ENCODE measurements at places on chromosomes 1 and 21.

GRCh38 chr21:16594191-16594590 lies 864.4 kb downstream of the USP25 start:
- no peak for DNase-seq

- no peak for DNase-seq
Observed at GRCh38 chr1:69569576-69570328, 2.0 kb downstream of the LRRC7 start.

GRCh38 chr21:31873275-31873695 lies 465 bp downstream of the HUNK start:
- DNase-seq = no peak

GRCh38 chr1:84101204-84101603 lies 42.9 kb upstream of the PRKACB start:
- DNase-seq = no peak

DNA sequence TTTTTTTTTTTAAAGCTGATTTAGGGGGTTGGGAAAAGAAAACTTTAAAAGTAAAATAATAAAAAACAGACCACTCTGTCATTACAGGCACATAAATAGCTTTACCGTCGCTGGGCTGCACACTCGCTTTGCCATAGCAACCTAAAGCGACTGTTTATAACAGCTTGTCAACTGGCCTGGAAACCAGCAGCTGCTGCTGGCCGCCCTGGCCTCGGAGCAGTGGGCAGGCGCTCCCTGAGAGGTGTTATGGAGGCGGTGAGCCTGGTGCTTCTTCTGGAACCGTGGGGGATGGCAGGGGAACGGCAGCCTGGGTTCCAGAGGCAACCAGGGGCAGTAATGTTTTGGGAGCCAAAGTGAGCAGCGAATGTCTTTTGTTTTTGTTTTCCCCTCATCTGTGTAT lies 45.7 kb downstream of the ATP2B4 start:
- no peak for DNase-seq

DNA sequence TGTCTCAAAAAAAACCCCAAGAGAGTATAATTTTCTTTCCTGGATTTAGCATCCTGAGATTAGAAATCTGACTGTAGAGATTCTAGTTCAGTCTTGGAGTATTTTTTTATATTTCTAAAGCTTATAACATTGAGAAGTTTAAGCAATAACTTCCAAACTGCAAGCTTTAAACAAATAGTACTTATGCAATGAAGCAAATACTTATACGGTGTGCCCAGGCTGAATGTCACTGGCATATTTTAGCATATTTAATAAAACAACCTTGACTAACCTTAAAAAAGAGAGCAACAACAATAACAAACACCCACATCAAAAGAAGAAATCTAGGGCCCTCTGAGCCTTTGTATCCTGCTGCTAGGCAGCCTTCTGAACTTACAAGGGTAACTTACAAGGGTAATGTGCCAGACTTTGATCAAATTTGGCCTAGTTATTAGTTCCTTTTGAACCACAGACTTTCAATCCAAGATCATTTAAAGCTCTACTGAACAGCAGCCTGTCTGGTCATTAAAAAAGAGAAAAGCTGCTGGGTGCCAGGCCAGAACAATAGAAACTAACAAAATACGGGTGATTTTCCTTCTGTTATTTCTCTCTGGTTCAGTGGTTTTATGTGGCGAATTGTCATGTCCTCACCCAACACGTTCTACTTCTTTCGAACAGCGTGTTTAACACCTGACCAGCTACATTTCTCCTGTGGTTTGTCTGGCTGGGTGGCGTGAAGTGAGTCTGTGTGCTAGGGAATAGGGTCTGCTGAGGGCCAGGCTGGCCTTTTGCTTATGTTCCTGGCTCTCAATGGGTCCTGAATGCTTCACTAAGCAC lies 16.2 kb downstream of the MTOR start:
- DNase-seq = peak; percentile 25

GRCh38 chr1:43881415-43881814 lies 52.2 kb upstream of the ARTN start:
- no peak for DNase-seq

- DNase-seq = no peak
Observed at GRCh38 chr1:79568411-79568810, 561.9 kb upstream of the ADGRL4 start.

DNA sequence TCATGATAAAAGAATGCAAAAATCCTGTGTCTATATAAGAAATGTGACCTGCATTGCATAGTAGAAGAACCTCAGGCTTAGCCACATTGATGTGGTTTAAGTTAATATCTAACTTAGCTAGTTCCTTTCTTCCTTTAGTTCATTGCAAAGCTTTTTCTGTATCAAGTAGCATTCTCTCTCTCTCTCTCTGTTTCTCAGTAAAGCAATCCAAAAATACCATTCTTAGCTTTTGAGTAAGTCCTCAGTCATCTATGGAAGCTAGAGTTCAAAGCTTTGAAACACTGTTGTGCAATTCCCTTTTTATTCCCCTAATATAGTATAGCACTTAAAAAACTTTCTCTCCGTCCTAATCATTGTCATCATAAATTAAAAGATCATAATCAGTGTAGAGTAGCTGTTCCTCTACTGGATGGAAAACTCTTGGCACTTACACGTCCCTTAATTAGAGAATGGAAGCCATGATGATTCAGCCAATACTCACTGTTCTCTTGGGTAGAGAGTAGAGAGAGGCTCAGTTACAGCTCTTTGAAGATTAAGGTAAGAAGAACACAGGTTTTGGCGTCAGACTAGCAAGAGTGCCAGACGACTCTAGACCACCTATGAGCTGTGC lies 350.3 kb upstream of the LYPLAL1 start:
- no peak for DNase-seq

DNA sequence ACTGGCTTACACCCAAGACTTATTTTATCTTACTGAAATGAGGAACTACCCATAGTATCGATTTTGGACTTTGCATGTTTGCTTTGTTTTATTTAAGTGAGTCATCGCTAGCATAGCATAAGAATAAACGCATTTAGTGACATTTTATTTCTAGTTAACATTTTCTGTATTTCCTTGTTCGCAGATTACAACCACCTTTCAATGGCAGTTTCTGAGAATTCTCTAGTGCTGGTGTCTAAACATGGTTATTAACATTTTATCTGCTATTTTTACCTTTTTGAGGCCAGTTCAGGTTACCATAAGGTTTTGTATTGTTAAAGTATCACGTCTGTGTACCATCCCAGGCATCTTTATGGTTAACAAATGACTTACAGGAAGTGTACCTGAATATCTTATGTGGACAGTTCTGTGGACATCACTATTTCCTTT lies 24.5 kb downstream of the EEIG2 start:
- no peak for DNase-seq

- DNase-seq = no peak
Observed at GRCh38 chr1:1432274-1432950, 3.1 kb upstream of the VWA1 start.

- no peak for DNase-seq
Observed at GRCh38 chr1:186063091-186063657, 311.9 kb downstream of the TPR start.

DNA sequence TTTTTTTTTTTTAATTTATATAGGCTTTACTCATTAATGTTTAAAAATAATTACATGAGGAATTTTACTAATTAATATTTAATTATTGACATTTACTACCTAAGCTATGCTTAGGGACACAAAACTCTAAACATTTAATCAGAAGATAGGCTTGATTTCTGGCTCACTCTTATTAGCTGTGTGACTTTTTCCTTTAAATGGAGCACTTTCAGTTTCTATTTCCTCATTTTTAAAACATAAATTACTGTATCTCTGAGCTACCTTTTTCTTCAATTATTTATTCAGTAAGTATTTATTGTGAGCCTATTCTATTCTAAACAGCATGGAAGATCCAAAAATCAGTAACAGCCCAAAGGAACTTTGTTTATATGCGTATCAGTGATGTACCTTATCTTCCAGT lies 40.5 kb downstream of the MAP3K7CL start:
- no peak for DNase-seq

DNA sequence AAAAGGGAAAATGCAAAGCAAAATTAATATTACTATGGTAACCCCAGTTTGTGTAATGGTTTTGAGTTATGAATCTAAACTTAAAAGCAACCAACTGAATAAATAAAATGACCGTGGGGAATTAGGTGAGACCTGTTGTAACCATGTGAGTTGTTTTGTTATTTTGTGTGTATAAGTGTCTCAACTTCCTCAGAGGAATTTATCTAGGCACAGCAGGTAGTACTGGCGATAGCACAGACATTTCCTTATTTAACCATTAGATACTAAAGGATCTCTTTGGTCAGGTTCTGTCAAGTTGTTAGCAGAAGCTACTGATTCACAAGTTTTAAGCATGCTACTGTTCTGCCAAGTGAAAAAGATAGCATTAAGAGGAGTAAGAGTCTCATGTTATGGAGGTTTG lies 39.3 kb upstream of the LRRC7 start:
- no peak for DNase-seq

DNA sequence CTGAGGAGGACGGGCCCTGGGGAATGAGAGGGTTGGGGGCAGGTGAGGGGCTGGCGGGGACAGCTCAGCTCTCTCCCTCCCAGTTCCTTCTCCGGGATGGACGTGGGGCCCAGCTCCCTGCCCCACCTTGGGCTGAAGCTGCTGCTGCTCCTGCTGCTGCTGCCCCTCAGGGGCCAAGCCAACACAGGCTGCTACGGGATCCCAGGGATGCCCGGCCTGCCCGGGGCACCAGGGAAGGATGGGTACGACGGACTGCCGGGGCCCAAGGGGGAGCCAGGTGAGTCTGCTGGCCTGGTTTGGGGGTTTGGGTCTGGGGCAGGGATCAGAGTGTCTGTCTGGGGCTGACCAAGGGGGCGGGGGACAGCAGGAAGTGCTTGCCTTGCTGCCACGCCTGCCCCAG lies 495 bp downstream of the C1QC start:
- no peak for DNase-seq

- no peak for DNase-seq
Observed at GRCh38 chr1:232509570-232509969, 120.4 kb downstream of the SIPA1L2 start.

DNA sequence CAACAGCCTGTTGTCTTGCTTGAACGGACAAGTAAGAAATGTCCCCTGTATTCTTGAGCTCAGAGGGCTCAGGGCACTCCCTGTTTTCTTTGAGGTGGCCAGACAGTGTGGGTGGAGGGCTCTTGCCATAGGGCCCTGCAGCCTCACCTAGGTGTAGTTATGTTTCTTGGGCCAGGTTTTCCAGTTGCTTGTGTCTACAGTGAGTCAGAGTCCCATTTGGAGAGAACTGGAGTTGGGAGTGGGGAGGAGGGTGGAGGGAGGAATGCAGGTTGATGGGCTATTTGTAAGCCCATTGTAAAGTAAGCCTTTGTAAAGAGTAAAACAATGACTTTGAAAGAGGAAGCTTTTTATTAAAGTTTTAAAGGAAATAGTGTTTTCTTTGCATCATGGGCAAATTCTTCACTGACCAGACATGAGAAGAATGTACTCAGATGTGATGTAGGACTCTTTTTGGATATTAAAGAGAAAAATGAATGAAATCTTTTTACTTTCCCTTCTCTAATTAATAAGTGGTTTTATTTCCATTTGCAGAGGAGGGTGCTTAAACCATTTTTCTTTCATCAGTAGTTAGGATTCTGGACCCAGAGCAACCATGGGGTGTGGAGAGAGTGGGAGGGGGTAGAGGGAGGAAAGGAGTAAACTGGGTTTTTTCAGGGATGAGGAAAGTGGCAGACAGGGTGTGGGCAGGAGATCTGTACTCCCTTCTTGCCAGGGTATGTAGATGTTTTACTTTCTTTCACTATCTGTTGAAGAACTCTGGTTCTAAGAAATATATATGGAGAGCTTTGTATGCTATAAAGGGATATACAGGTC lies 45.1 kb upstream of the MACF1 start:
- no peak for DNase-seq

DNA sequence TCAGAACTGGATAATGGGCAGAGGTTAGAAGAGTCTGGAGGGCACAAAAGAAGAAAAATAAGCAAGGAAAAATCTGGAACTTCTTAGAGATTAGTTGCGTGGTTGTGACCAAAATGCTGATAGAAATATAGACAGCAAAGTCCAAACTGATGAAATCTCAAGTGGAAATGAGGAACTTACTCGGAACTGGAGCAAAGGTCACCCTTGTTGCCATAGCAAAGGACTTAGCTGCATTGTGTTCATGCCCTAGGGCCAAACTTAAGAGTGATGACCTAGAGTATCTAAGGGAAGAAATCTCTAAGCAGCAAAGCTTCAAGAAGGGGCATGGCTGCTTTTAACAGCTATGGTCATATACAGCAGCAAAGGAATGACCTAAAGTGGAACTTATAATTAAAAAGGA lies 180.0 kb downstream of the TTLL7 start:
- DNase-seq = no peak

DNA sequence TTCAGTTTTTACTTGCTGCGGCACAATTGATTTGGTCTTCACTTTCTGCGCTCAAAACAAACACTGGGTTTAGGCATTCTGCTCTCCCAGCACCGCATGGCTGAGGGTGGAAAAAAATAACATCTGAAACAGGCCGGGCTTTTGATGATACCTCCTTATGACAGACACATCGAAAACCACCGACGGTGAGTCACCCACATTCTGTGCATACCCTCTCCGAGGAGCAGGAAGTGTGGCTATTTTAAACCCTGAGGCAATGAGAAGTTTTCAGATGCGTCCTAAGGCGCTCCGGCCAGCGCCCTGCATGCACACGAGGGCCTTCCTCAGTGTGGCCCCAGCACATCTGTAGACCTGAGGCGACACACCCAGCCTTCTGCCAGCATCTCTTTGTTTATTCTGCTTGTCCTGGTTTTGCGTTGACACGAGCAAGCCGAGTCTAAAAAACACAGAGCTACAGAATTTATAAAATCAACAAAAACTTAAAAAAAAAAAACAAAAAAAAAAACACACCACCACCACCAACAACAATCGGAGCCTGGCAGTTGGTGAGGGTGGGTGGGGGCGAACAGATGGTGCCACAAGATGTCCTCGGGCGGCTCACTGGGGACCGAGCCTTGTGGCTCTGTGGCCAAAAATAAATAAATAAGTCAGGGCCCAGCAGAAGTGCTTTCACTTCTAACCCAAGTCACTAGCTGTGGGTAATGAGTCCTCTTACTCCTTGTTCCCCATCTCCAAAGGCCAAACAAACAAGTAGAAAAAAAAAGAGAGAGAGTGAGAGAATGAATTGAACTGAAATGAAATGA lies 162.6 kb upstream of the IRF2BP2 start:
- DNase-seq = no peak

- DNase-seq = no peak
Observed at GRCh38 chr1:94858276-94858675, 38.1 kb downstream of the SLC44A3 start.

GRCh38 chr21:14088391-14088790 lies 122.4 kb downstream of the LIPI start:
- DNase-seq = no peak

GRCh38 chr1:27471477-27471876 lies 18.5 kb downstream of the WASF2 start:
- DNase-seq = no peak

- DNase-seq = no peak
Observed at GRCh38 chr1:47442842-47443529, 5.1 kb downstream of the FOXD2 start.

GRCh38 chr1:60619581-60619980 lies 462.8 kb upstream of the NFIA start:
- DNase-seq = no peak

GRCh38 chr1:198102454-198102827 lies 54.4 kb upstream of the NEK7 start:
- no peak for DNase-seq

- no peak for DNase-seq
Observed at GRCh38 chr1:212241501-212241900, 43.7 kb upstream of the PPP2R5A start.

GRCh38 chr1:36080236-36080635 lies 3.7 kb upstream of the TEKT2 start:
- no peak for DNase-seq

- no peak for DNase-seq
Observed at GRCh38 chr1:112762541-112763500, 47.7 kb upstream of the PPM1J start.
